Stimulated activated CD4-positive, alpha-beta T cell treated with anti-CD3 and anti-CD28 coated beads, Interleukin-1b, Interleukin-23, amount 100 ng/mL, for 1 hour (primary cell): ENCODE measurements at places on chromosomes 3 and 15.
A peak's percentile ranks its signal among the peaks of the same experiment; 100 is the strongest.

DNA sequence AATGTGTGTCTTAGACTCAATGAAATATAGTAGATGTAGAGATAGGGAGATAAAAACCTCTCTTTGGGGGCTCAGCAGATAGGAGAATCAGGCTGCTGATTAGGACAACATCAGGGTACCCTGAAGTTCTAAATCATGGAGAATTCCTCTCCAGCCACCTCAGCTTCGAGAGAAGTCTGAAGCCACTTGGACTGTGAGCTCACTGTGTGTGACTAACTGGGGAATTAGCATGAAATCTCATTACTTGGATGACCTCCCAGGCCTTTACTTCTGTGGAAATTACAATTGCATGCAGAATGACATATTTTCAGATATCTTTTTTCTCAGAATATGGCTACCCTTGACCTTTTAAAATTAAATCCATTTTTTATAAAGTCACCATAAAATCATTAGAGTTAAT lies 128.0 kb upstream of the MRPL3 start:
- DNase-seq, result no peak

DNA sequence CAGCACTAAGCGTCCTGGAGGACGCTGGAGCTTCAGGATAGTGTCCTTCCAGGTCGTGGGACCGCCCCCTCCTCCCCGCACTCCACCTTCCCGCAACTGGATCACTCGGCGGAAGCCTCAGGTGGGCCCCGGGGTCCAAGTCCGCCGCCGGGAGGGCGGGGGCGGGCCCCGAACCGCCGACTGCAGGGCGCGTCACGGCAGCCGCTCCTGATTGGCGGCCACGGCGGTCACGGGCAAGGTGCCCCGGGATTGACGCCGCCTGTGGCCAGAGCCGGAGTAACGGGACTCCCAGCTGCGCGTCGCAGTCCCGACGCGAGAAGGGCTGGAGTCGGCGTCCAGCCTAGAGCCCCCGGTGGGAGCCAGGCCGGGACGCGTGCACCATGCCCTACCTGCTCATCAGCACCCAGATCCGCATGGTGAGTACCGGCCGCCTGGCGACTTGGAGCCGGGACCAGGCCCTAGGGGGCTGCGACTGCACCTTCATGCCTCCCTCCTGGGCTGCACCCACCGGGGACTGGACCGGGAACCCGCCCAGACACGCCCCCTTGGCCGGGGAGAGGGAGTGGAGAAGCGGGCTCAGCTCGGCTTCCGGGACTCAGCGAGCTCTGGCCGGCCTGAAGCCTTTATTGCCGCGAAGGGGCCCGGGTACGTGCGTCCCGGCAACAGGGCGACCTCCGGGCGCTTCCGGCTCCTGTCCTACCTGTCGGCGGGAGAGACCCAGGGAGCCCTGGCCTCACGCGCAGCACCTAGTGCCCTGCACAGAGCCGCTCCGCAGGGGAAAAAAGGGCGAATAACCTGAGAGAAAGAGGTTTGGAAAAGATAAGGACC lies at the start of gene GCHFR:
TSS of gene GCHFR (plus strand) at position 268 of the 828 bp plus-strand sequence. CDS start at position 381, 113 bp downstream.
- DNase-seq, result peak; percentile 25

DNA sequence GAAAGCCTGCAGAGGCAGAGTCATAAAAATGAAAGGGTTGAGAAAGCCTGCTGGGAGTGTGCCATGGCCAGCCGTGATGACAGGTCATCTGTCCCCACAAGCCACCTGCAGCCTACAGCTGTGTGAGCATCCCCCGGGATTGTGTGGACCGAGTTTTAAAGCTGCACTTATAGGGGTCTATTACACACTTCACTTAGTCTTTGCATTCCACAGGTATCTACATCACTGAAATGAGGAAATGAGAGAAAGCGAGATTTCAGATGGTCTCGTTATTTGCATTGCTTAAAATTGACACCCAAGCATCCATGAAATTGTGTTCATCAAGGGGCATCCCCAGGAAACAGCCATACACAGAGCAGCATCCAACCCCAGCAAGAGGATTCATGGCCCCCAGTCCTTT lies 137.6 kb upstream of the TRIM42 start:
- DNase-seq, result no peak

- DNase-seq, result no peak
Measured at GRCh38 chr3:76096836-76097588, 311.7 kb upstream of the ZNF717 start.

GRCh38 chr15:94080416-94080815 lies 150.9 kb upstream of the MCTP2 start:
- no peak for DNase-seq

- DNase-seq, result no peak
Measured at GRCh38 chr3:126311338-126311978, 45.8 kb downstream of the KLF15 start.

GRCh38 chr3:130894130-130894985 lies 474 bp downstream of the ATP2C1 start:
- DNase-seq, result no peak

GRCh38 chr15:29382862-29383261 lies 113.2 kb upstream of the NSMCE3 start:
- DNase-seq, result no peak

DNA sequence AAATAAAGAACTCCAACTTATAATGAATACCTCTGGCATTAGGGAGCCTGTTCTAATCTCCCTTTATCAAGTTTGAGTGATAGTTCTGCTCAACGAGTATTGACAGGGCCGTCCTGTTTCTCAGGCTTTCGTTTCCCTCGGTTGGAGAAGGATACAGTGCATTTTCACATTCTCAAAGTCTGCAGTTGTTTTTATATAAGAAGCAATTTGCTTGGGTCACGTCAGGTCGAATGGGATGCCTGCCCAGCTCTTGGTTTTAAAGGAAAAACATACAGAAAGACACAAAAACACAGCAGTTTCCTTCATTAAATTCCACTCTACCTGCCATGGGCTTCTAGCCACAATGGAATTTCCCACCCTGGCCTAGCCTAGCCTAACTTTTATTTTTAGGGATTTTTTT lies 366.3 kb downstream of the TIGIT start:
- no peak for DNase-seq

DNA sequence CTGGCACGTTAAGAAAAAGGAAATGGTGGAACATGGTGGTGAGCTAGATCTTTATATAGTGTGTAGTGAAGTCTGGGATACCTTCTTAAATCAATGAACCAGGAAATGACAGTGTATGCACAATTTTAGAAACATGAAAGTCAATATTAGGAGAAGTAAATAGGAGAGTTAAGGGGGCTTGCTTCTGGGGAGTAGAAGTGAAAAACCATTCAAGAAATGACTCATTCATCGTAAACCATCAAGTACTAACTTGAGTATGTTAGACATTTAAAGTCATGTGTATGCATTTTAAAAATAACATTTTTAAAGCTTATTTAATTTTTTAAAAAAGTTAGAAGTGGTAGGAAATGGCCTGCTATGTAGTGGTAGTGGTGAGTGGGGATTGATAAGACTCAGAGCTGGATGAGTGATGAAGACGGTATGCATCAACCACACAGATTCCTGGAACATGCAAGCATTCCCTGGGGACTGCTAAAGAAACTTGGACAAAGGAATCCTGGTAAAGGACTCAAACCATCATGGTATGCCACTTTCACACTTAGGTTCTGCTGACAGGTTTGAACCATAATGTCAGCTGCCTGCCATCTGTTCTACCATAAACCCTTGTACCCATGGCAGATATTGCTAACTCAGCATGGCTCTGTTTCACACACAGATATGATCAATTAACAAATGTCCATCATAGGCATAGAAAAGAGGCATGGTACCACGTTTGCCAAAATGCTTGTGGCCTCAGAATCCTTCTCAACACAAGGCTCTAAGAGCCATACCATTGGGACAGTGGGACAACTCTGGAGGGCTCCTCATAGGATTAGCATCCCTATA lies 28.9 kb upstream of the MITF start:
- no peak for DNase-seq

- DNase-seq, result no peak
Measured at GRCh38 chr15:53681056-53681455, 78.4 kb downstream of the WDR72 start.

- DNase-seq, result no peak
Measured at GRCh38 chr3:196996454-196997265, 28.0 kb upstream of the PIGZ start.

DNA sequence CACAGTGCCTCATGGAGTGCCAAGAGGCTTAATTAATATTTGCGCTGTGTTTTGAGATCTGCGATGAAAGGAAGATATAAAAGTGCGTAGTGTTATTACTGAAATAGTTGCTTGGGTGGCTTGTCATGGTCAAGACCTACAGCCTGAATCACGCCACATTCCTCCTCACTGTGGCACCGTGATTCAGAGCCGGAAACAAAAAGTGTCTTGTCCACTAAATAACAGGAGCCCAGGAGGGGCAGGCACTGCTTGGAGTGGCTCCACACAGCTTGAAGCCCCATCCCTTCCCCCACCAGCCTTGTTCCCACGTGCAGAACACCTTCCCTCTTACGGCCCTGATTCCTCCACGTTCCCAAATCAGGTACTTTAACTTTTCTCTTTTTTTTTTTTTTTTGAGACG lies 1.2 kb upstream of the LRRC15 start:
- no peak for DNase-seq

GRCh38 chr3:16258177-16258576 lies 6.6 kb downstream of the DPH3 start:
- DNase-seq, result no peak

DNA sequence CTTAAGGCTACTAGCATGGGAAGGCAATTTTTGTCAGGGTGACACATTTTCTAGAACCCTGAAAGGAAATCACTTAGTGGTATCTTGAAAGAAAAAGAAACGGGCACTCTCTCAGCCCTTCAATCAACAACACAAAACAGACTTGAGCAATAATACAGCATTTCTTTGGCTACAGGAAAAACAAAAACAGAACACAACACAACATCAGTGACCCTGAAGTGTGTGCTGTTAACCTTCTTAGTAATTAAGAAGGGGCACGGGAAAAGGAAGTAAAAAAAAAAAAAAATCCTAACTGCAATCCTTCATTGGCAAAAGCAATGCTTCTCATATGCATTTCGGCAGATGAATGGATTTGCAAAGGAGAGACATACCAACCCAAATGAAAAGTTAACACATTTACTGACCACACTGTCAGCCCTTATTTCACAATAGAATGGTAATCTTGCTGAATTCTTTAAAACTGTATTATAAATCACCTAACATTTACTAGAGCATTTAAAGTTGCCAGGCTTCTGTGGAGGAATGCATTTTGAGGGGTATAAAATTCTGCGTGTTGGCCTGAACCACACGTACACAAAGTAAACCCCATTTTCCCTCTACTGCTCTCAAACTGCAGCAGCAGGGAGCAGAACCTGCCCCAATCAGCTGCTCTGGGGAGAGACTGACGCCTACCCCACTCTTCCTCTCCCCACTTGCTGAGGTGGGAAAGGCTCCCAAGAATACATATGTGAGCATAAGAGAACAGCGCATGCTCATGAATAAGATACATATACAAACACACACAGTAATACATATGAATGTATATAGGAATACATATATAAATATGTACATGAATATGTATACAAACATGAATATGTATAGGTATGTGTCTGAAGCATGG lies 198.5 kb downstream of the FOXP1 start:
- DNase-seq, result no peak

GRCh38 chr15:62491642-62492041 lies 326.6 kb upstream of the C2CD4B start:
- no peak for DNase-seq

DNA sequence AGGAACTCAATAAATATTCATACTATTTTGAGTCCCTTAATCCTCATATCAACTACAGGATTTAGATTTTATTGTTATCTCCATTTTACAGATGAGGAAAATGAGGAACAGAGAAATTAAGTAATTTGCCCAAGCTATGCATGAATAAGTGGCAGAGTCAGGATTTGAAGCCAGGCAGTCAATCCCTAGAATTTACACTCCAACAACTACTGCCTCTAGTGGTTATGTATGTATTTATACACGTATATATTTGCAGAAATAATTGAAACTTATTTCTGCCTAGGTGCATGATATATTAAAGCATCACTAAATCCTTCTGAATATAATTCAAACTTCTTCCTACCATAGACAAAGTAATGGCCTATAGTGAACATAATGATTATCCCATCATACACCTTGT lies 137.4 kb downstream of the SERPINI1 start:
- DNase-seq, result no peak

DNA sequence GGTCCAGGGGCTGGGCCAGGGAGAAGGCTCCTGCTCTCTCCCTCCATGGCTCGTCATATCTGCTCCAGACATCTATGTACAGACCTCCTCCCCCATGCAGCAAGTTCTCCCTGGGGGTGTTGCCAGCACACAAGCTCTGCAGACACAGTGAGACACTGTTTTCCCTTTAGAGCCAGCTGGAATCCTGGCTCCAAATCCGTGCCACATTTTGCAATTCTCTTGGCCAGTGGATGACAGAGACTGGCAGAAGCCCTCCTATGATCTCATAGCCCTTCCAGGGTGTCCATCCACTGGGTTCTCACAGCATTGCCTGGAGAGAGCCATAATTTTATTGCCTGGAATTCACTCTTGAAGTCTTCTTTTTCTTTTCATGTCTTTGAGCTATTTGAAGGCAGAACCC lies 203.9 kb downstream of the TLE3 start:
- no peak for DNase-seq

DNA sequence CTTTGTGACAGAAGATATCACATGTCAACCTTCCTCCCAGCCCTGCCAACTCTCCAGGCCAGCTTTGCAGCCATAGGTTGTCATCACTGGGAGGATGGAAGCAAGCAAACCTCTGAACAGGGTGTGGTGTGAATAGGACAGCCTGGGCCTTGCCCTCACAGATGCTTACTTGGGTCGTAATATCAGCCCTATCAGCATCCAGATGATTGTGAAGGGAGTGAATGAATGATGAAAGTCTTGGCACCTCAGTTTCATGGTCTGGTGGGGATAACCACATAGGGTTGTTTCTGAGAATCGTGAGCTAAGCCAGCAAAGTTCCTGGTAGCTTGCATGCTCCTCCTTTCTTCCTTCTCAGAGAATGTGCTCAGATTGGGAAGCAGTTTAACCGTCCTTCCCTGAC lies 55.1 kb upstream of the POLR2M start:
- DNase-seq, result no peak

DNA sequence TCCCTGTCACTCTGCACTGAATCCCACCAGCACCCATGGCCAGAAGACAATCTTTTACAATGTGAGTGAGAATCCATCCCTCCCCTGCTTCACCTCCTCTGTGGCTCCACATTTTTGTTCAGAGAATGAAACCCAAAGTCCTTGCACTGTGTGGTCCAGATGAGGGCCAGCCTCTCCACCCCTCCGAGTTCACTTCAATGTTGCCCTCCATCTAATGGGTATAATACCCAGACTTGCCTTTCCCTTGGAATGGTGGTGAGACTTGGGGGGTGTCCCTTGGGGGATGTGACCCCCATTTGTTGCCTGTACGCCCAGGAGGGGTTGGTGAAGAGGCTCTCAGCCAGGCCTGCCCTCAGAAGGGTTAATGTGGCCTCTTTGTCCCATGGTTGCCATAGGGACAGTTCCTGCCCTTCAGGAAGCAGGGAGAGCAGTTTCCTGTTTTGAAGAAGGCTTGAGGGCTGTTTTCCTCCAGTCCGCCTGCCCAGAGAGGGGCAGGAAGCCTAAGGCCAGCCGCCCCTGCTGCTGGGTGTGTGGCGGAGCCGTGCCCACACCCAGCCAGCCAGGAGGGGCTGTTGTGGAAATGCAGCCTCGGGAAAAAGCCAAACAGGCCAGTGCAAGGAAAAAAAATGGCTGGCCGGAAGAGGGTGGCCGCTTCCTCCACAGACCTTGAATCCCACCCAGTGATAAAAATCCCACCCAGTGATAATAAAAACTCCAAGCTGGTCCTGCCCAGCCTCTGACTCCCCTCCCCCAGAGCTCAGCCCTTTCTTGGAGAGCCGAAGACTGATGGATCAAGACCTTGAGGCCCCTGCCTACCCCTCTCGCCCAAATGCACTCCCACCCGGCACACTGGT lies 14.6 kb upstream of the FGD5 start:
- no peak for DNase-seq
